ENCODE measurements at places on chromosomes 11 and 22. TPM values are rescaled to one million over a fixed set of nuclear protein-coding genes. Genes with fewer than 3 reads are reported as not detected.

The CATSPER1 gene
- total RNA-seq: 1.6 TPM

The MYOD1 gene
- total RNA-seq: 0.05 TPM

The BDNF gene
- total RNA-seq: 46.9 TPM

- no peak for DNase-seq
These were observed 7.3 kb upstream of the EHF start for GRCh38 chr11:34613552-34614056.

DNA sequence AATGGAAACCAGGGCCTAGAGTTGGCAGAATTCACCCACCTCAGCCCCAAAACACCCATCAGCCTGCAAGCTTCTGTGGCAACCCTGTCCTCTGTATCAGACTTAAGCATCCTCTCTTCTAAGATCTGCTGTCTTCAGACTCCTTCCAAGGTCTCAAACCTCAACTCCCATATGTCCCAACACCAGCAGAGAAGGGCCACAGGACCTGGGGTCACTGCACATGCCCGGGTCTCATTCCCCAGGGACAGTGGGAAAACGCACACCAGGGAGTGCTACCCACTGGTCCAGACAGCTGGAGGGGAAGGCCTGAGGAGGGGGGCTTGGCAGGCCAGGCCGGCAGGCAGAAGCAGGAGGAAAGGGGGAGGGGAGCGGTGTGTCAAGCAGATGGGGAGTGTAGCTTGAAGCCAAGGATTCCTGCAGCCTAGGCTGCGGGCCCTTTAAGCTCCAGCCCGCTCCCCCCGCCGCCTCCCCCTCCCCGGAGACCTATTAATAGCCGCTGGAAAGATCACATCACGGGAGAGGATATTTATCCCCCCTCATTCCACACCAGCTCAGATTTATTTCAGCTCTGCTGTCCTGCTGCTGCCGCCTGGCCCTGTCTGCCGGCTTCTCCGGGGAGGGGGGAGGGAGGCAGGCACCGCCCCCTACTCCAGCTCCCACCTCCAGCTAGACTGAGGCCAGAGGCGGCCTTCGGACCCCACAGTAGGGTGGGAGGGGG, 16.7 kb downstream of the BCL9L start:
- peak; percentile 78 for DNase-seq

- DNase-seq: peak; percentile 71
These were observed 41.7 kb downstream of the IGF2 start for GRCh38 chr11:2097356-2097997.
